ENCODE measurements at places on chromosomes 5 and 9. TPM values are rescaled to one million over a fixed set of nuclear protein-coding genes. Genes with fewer than 3 reads are reported as not detected.

The FAM81B gene
- not detected for total RNA-seq

The SMIM33 gene
- 0.35 TPM for total RNA-seq

DNA sequence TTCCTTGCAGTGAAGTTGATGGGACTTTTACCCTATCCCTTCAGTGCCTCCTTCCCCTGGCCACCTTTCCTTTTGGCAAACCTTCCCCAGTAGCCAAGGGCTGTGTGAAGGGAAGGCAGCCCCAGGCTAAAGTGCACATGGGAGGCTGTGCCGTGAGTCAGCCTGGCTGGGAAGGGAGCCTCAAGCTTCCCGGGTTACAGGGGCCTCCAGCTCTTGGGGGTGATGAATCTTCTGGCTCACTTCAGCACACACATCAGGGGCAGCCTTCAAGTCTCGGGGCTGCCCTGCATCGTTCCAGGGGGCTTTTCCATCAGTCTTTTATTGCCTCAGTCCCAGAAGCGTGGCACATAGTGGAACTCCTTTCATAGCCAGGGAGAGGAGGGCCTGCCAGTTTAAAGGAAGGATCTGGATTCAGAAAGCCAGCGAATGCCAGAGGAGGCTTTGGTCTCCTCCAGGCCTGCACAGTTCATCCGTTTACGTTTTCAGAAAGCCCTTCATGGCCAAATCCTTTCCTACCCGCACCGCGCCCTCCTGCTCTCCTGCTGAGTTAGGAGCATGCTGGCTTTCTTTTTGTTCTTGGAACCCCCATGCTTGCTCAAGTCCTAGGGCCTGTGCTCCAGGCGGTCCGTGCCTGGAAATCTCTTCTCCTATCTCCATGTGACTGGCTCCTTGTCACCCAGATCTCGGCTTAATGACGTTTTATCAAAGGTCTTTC lies 134.8 kb upstream of the KLF4 start:
- DNase-seq: no peak

The PLEKHG4B gene
- total RNA-seq: not detected

- DNase-seq: no peak
Measured at GRCh38 chr9:17003576-17004240, 131.1 kb upstream of the CNTLN start.

The LECT2 gene
- not detected for total RNA-seq

- no peak for DNase-seq
Measured at GRCh38 chr9:126652140-126652582, 38.4 kb downstream of the LMX1B start.

- DNase-seq: no peak
Measured at GRCh38 chr5:125272357-125272756, 525.9 kb upstream of the ZNF608 start.

The FREM1 gene
- not detected for total RNA-seq

DNA sequence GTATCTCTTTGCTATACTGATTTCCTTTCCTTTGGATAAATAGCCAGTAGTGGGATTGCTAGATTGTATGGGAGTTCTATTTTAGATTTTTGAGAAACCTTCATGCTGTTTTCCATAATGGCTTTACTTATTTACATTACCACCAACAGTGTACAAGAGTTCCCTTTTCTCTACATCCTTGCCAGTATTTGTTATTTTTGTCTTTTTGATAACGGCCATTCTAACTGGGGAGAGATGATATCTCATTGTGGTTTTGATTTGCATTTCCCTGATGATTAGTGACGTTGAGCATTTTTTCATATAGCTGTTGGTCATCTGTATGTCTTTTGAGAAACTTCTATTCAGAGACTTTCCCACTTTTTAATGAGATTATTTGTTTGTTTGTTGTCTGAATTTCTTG lies 25.8 kb downstream of the NADK2 start:
- no peak for DNase-seq

GRCh38 chr5:167929841-167930240 lies 361.6 kb upstream of the WWC1 start:
- DNase-seq: no peak

DNA sequence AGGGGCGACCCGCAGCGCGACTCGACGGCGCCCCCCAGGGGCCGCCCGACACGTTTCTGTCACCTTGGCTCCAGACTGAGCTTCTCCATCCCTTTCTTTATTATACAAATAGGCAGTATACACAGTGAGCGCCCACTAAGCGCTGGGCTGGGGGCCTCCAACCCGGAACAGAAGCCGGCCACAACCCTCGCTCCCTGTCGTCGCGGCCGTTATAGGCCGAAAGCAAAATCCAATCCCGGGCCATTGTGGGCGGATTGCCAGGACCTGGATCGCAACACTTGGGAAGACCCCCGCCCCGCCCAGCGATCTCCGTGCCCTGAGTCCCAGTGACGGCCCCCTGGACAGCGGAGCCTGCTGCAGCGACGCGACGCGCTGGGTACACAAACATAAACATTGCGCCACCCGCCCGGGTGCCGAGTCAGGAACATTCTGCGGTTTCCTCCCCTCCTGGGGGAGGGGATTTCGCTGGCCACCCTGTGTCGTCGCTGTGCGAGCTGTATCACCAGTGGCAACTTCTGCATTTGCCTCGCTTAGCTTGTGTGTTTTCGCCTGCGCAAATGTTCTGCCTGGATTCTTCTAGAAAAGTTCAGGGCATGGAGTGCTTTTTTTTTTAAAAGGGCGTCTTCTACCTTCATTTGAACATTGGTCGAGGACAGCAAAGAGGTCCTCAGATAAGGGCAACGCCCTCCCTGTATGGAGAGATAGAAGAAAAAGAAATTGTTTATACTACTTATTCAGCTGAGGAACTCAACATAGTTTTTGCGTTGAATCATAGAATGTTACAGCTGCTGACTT lies 1.3 kb upstream of the DUSP1 start:
- peak; percentile 85 for DNase-seq
